ENCODE measurements at places on chromosomes 6 and 20.

DNA sequence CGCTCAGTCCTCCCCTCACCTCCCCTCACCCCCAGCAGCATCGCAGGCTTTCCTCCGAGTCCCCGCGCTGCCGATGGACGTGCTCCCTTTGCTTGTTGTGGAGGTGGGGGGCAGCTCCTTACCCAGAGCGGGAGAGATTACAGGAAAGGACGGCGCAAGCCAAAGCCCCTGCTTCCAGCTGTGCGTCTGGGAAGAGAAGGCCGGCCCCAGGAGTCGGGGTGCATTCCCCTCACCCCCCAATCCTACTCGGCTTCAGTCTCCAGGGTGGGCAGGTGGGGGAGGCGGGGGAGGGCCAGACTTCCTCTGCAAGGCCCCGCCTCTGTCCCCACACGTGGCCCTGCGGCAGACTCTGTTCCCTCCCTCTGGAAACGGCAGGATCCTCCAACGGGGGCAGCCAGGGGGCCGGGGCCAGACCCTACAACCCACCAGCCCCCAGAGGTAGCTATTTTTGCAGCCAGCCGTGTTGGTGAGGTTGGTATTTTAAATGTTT lies 43.6 kb downstream of the NTSR1 start:
- no peak for DNase-seq

- no peak for DNase-seq
Observed at GRCh38 chr6:22364306-22364705, 67.5 kb upstream of the PRL start.

GRCh38 chr20:24779131-24779530 lies 169.9 kb upstream of the CST7 start:
- DNase-seq = no peak

- DNase-seq = no peak
Observed at GRCh38 chr6:138500045-138500665, 861 bp upstream of the NHSL1 start.

- DNase-seq = no peak
Observed at GRCh38 chr6:26593278-26594130, 3.2 kb upstream of the ABT1 start.

GRCh38 chr6:118864341-118865099 lies 29.4 kb upstream of the ASF1A start:
- DNase-seq = no peak

- no peak for DNase-seq
Observed at GRCh38 chr20:63241272-63241671, 5.6 kb downstream of the BIRC7 start.

- no peak for DNase-seq
Observed at GRCh38 chr6:32182555-32182981, 1.5 kb downstream of the AGER start.

DNA sequence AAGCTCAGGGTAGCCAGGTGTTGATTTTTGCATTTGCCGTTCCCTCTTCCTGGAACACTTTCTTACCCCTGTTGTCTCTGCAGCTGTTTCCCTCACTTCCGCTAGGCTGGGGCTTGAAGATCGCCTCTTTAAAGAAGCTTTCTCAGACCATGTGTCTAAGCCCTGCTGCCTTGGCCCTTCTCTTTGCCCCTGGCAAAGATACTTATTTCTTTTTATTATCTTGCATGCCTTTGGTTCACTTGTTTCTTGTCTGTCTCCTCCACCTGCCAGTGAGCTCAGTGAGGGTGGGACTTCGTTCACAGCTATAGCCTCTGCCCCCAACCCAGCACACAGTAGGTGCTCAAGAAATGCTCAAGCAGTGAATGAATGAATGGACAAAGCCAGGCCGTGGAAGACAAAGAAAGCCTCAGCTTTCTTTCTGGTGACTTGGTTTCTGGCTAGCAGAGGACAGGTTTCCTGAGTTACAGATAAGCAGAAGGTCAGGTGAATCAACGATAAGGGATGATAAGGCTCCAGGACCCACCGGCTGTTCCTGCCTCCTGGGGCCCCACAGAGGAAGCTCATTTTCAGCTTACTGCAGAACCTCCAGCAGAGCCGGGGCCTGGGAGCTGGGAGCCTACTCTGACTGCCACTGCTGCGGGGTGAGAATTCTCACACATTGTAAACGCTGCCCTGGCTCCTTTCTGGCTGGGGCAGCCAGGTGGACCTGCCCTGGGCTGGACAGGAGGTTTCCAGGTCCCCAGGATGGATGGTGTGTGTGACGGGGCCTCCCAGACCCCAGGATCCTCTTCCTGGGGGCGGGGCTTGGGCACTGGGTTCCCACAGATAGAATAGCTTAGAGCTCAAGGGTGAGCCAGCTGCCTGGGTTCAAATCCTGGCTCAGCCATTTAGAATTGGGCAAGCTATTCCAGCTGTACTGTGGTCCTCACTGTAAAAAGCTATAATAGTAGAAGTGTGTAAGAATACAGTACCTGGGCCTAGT lies 29.8 kb downstream of the SNAI1 start:
- no peak for DNase-seq

DNA sequence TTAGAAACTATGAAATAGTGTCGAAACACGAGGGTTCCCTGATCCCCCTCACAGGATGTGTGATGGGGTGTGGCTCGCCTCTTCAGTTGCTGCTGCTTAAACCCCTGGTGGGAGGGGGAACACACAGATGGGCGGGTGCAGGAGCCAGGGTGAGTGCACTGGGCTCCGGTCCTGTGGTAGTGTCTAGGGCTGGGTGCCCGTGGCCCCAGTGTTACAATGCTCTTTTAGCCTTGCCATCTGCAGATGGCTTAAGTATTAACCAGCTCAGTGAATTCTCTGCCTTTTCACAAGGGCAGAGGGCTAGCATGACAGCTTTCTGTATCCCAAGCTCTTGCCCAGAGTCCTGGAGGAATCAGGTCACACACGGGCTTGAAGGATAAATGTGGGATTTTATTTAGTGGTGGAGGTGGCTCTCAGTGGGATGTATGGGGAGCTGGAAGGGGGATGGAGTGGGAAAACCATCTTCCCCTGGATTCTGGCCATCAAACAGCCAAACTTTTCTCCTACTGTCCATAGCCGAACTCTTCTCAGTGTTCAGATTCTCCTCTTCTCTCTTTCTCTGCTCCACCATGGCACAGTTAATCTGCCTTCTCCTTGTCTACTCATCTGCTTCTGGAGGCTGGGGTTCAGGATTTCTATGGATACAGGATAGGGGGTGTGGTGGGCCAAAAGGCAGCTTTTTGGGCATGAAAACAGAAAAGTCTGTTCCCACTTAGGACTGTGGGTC lies 659.0 kb downstream of the EPM2A start:
- no peak for DNase-seq

- no peak for DNase-seq
Observed at GRCh38 chr20:58416835-58417234, 27.8 kb downstream of the VAPB start.

- DNase-seq = no peak
Observed at GRCh38 chr6:148703900-148704299, 42.9 kb upstream of the UST start.
